Stimulated activated CD4-positive, alpha-beta T cell treated with anti-CD3 and anti-CD28 coated beads, Interleukin-1b, Interleukin-23, amount 100 ng/mL, for 1 hour (primary cell): ENCODE measurements at places on chromosomes 3 and 15.

DNA sequence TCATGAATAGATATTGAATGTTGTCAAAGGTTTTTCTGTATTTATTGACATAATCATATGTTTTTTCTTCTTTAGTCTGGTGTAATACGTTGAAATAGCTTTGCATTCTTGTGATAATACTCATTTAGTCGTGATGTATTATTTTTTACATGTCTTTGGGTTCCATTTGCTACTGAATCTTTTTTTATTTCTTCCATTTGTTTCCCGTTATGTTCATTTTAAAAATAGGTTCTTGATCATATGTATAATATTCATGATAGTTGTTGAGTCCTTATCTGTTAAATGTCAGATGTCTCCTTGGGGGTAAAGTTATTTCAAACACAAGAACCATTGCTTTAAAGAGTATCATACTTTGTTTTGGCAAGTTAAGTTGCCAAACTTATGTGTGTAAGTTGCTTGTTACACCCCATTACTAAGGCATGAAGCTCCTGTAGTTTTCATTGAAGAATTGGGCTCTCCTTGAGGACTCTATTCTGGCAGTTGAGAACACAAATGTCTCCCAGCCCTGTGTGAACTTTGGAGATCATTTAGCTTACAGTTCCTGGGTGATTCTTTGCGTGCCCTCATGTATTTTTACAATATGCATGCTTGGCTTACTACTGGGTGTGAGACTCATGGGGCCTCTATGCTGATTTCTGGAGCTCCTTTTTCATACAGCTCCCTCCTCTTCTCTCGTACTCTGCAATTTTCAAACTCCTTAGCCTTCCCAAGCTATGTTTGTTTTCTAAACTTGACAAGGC lies 8.3 kb downstream of the AKAP13 start:
- no peak for DNase-seq

DNA sequence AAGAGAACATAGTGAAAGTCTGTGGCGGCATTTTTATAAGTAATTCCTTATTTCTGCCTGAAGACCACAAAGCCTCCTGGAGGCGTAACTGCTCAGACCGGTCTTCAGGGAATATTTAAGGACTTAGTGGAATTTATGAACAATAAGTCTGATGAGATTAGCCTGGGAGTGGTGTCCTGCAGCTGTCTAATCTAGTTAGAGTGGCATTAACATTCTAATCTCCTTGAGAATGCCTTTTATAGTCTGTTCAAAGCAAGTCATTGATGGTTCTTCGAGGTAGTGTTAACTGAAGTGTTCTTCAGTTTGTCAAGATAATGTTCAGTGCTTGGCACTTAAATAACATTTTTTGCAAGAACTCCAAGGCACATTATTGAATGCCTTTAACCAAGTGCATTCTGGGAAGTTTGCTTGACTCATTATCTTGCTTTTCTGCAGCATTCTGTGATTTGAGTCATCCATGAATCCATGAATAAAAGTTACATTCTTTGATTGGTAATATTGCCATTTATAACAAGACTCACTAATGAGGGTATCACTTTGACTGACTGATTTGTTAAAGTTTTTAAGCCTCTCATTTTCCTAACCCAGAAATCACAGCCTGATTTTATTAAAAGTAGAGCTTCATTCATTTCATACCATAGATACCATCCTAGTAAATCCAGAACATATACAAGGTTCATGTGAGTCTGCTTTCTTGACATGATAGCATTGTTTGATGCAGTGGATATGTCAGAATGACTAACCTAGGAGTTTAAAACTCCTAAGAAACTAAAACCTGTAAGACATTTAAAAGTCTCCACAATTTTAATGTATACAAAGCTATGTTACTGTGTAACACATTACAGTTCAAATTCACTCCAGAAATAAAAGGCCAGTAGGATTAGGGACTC lies 12.5 kb downstream of the RBM5 start:
- DNase-seq, result no peak

- DNase-seq, result no peak
Observed at GRCh38 chr15:44535523-44536301, 1.2 kb upstream of the EIF3J start.

- no peak for DNase-seq
Observed at GRCh38 chr3:77835921-77836320, 796.0 kb downstream of the ROBO2 start.

- DNase-seq, result no peak
Observed at GRCh38 chr3:171348121-171348520, 112.1 kb downstream of the TNIK start.

GRCh38 chr3:141287326-141287725 lies 55.7 kb downstream of the PXYLP1 start:
- DNase-seq, result no peak

- no peak for DNase-seq
Observed at GRCh38 chr15:101153801-101154656, 97.8 kb downstream of the CHSY1 start.

GRCh38 chr3:30236011-30236410 lies 370.4 kb upstream of the TGFBR2 start:
- DNase-seq, result no peak

DNA sequence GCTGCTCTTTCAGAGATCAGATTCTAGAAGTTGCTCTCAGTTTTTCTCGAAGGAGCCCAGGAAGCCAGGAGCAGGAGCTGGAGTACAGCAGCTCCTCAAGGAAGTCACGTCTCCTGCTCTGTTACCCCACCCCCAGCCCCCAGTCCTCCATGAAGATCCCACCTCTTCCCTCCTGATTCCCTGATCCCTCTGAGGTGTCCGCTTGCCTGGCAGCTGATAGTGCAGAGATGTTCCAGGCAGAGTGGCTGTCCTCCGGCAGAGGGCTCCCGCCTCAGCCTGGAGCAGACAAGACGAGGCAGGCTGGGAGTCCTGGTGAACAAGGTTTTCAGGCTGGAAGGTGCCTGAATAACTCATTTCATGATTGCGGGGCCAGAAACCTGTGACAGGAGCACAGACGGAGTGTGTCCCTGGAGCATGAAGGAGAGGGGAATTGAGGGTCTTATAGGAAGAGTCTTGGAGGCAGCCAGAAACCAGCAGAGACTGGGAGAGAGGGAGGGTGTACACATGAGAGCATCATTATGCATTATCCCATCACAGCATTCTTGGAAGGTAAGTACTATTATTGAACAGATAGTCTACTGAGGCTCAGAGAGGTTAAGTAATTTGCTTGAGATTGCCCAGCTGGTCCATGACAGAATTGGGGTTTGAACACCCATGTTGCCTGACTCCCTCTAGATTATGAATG lies 1.2 kb downstream of the HRH1 start:
- no peak for DNase-seq
